ENCODE measurements at places on chromosomes 4 and X.
A peak's percentile ranks its signal among the peaks of the same experiment; 100 is the strongest.

DNA sequence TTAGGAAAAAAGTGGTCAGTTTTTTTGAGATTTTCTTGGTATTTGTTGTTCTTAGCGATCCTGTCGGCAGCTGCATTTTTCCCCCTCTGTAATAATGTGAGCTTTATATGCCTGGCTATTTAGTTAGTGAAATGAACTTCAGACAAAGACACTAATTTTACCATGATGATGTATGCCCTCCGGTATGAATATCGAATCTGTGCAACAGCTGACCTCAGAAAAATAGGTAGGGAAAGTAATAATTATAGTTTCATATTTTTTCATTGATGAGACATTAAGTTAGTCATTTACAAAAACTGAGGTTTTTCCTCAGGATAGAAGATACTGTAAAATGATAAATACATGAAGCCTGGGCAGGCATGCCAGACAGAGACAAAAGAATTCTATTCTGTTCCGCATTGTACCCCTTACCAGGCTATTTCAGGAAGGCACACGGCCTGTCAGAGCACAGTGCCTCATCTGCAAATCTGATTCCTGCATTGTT lies 155.8 kb downstream of the SHROOM3 start:
- DNase-seq: peak; percentile 86

DNA sequence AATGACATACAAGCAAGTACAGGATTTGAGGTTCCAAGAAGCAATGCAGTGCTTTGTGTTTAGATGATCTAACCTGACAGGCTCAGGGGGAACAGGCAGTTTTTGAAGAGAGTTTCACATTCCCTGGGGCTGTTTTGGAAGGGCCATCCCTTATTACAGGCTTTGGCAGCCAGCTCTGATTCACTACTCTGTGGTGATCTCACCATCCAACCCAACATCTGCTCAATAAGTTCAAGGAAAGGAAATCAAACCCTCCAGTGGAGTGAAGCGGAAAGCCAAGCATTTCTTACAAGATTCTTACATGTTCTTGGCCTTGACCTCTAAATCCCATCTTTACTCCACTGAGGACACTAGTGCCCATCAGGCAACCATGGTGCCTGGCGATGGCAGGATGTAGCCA lies 7.5 kb downstream of the IDS start:
- peak; percentile 75 for DNase-seq

DNA sequence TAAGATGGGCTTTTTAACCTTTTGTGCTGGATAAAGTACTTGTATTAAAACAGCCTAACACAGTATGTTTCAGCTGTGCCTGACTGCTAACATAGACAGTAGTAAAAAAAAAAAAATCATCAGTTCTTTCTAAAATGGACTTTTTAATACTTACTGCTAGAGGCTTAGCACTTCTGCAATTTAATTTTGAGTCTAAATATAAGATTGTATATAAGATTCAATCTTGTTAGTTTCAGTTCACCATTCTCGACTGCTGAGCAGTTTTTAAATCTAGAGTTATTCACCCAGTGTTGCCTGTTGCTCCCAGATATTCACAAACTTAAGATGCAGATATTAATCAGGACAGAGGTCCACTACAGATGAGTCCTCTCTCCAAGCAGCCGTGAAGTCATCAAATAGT lies 6.8 kb downstream of the PLA2G12A start:
- DNase-seq: no peak

DNA sequence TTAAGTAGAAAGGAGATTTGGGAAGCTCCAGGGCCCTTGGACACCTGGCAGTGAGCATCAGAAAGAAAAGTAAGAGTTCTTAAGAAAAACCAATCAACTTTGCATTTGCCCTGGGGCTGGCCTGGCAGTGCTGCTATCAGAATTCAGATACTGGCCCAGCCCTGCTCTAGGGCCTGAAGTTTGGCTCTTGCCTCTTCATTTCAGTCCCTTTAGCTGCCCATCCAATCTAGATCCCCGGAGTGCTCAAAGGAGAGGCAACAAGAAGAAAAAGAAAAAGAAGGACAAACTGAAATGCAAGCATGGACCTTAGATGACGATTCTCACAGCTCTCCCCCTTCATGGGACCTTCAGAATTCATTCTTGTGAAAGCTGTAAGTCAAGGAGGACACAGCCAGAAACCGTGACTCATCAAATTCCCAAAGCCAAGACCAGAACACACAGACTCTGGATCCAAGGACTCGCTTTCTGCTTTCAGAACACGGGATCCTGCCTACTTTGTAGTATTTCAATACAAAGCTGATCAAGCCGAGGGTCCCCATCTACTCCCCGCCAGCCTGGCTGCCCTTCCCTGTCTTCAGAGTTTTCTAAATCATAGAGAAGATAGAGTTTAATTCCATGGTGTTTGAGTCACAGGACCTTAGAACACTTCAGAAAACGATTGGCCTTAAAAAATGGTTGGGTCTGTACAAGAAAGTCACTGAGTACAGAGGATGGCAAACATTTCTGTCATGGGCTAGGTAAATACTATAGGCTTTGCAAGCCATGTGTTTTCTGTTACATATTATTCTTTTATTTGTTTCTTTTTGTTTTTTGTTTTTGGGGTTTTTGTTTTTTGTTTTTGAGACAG lies 103.7 kb downstream of the RBM47 start:
- DNase-seq: peak; percentile 70

- DNase-seq: no peak
These were observed 157.0 kb downstream of the TMEM164 start for GRCh38 chrX:110159865-110160264.
